Aorta (tissue), 5 donors: ENCODE measurements at places on chromosomes 1 and 21. TPM values are rescaled to one million over a fixed set of nuclear protein-coding genes. Genes with fewer than 3 reads are reported as not detected.

Gene ZNF683
- total RNA-seq, result 0.65 TPM

Gene SPATA1
- total RNA-seq, result 2.7 TPM

Gene OR10J4
- total RNA-seq, result not detected

- H3K27me3 ChIP-seq, result peaks cover 2% of the 10 kb centered on the region
- no peak for DNase-seq
- H3K36me3 ChIP-seq, result no peaks in the 10 kb centered on the region
- no peak overlapping the region for H3K27ac ChIP-seq
- H3K4me1 ChIP-seq, result no peaks in the 10 kb centered on the region
- H3K4me3 ChIP-seq, result no peak overlapping the region
Observed at GRCh38 chr1:155106862-155107261, 20.8 kb upstream of the EFNA1 start.

GRCh38 chr1:50720457-50721053 is 239.5 kb downstream of the FAF1 start:
- H3K4me1 ChIP-seq, result no peaks in the 10 kb centered on the region
- no peaks in the 10 kb centered on the region for H3K27me3 ChIP-seq
- H3K36me3 ChIP-seq, result no peaks in the 10 kb centered on the region
- no peak overlapping the region for H3K4me3 ChIP-seq
- no peak overlapping the region for H3K27ac ChIP-seq
